ENCODE measurements at places on chromosomes 2 and 18.

GRCh38 chr2:9717886-9718451 lies 87.2 kb upstream of the YWHAQ start:
- no peak for DNase-seq

GRCh38 chr2:1829796-1830195 lies 85.5 kb upstream of the PXDN start:
- DNase-seq, result no peak

DNA sequence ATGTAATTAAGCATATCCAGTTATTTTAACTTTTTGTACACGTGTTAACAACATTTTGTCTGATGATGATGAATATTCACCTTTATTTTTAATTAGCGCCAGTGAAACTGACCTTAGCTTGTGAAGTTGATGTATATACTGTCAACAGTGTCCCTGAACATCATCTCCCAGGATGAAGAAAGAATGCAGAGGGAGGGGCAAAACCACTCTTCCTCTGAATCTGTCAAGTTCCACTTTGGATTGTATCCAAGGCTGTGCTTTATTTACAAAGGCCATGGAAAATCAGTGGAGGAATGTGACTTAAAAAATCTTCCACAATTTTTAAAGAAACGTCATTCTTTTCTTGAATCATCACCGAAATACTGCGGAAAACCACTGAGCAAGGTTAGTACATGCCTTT lies 4.5 kb upstream of the RMDN2 start:
- DNase-seq, result no peak

GRCh38 chr2:16635791-16636699 lies 29.6 kb downstream of the CYRIA start:
- no peak for DNase-seq

GRCh38 chr2:113770929-113771328 lies 14.5 kb upstream of the SLC35F5 start:
- DNase-seq, result no peak

GRCh38 chr2:44351088-44351487 lies 10.2 kb downstream of the PREPL start:
- DNase-seq, result no peak

GRCh38 chr2:237878-238277 lies 26.0 kb downstream of the SH3YL1 start:
- no peak for DNase-seq

GRCh38 chr2:75224636-75225094 lies 25.3 kb upstream of the TACR1 start:
- DNase-seq, result no peak

DNA sequence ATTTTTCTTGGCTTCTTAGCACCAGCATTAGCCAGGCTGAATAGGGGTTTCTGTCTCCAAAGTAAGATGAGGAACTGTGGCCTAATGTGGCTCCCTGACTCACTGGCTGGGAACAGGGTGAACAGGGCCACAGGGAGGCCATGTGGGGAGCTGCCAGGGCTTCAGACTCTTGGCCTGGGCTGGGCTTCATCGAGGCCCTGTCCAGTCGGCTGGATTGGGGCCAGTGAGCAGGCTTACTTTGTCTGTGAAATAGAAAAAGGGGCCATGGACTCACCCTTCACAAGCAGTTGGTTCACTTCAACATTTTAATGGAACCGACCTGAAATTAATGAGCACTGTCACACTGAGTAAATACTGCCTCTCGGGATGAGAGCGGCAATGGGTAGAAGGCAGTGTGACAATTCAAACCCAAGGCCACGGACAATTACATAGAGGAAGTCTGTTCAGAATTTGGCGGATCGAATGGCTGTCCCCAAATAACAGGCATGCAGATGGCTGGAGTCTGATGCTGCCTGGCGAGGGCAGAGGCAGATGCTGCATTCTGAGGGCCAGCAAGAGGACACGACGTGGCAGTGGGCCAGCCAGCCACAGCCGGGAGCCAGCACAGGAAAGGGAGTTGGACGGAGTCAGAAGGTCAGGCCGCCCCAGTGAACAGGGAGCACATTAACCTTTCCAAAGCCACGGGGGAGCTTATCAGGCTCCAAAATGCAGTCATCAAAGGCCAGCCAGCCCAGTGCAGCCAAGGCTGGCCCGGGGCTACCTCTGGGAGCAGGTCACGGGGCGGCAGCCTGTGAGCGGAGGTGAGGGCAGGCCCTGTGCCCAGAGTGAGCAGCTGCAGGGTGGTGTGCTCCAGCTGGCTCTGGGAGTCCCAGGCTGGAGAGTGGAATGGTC lies 146.6 kb upstream of the REV1 start:
- DNase-seq, result no peak

GRCh38 chr18:23936381-23936958 lies 78.1 kb upstream of the TTC39C start:
- no peak for DNase-seq

DNA sequence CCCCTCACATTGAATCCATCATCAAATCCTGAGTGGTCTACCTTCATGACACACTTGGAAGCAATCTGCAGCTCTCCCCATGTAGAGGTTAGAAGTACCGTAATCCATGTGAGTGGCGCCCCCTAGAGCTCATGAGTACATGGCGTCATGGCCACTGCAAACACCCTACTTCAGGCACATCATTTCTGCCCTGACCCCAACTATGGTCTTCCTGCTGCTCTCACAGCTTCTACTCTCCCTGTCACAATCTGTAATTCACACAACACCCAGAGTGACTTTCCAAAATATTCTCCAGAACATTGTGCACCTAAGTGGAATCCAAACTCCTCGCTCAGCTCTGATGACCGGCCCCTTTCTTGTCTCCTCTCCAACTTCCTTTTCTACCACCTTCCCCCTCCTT lies 141.9 kb downstream of the ANKRD44 start:
- DNase-seq, result no peak

DNA sequence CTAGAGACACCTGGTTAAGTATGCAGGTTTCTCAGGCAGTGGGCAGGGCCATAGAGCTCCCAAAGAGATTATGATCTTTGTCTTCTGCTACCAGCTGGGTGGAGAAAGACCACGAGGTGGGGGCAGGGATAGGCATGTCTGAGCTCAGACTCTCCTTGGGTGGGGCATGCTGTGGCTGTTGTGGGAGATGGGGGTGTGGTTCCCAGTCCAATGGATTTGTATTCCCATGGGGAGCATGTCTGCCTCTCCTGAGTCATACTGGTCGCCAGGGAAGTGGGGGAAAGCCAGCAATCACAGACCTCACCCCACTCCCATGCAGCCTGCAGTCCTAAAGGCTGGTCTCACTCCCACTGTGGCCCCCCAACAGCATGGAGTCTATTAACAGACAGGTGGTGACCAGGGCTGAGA lies 31.4 kb upstream of the RHOB start:
- DNase-seq, result no peak

GRCh38 chr18:3401669-3402620 lies 48.0 kb upstream of the TGIF1 start:
- no peak for DNase-seq
